ENCODE measurements at places on chromosomes 6 and 20. TPM values are rescaled to one million over a fixed set of nuclear protein-coding genes. Genes with fewer than 3 reads are reported as not detected.

- no peak for DNase-seq
These were observed 5.9 kb upstream of the TUBB2A start for GRCh38 chr6:3163248-3163594.

CD40 gene
- total RNA-seq: 3.6 TPM

- no peak for DNase-seq
These were observed 34.8 kb downstream of the CTNNBL1 start for GRCh38 chr20:37728635-37728983.

PAX1 gene
- total RNA-seq: not detected

SNAP25 gene
- 5.6 TPM for total RNA-seq

DNA sequence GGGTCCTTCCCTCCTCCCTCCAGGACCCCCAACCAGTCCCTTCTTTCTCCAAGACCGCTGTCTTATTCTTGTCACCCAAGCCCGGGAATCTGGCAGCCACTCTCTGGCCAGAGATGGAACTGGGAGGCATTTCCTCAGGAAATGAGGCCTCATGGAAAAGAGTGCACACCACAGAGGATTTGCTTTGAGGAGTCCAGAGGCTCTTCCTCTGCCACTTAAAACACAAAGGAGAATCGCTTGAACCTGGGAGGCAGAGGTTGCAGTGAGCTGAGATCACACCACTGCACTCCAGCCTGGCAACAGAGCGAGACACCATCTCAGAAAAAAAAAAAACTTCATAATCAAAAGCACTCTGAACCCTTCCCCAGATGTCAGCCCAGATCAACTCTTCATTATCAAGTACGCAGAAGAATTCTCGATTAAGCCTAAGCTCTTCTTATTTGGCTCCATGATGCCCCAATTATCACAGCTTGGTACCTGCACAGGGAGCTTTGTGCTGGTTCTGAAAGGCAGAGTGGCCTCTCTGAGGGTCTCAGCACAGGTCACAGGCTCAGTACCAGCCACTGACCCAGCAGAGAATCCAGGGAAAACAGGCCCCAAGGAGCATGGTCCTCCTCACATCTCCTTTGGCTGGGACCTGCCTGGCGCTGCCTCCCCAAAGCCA is 82.9 kb upstream of the MAFB start:
- DNase-seq: no peak

TMEM170B gene
- 1.0 TPM for total RNA-seq

GRCh38 chr20:9280666-9281065 is 211.8 kb downstream of the PLCB4 start:
- DNase-seq: no peak

DNA sequence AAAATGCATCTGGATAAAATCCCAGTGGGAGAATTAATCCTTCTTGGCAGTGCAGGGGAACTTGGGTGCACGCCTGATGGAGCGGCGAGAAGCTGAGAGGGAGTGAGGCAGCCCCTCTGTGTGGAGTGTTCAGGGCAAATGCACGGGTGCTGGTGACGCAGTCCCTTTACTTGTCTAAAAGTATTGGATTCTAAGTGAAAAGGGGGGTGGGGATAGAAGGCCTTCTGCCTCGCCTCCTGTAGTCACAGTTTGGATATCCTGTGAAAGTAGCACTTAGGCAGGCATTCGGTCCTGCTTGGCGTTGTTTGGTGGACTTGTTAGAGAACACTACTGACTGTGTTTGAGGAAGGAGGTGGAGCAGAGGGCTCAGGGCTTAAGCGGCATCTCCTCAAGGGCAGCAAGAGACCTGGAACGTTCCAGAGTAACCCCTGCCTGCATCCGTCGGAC is 39.3 kb downstream of the PHACTR3 start:
- no peak for DNase-seq

DNA sequence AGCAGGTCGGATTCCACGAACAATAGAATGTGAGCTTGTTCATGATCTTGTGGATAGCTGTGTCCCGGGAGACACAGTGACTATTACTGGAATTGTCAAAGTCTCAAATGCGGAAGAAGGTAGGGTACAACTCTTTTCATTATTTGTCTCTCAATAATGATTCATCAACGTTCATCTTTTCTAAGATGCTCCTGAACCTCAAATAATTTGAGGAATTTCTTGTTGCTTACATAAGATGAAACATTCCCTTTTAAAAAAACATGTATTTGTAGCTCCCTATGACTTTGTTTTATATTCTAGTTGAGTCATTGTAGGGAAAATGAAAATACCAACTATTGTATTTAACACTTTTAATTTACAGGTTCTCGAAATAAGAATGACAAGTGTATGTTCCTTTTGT is 17.0 kb downstream of the MCM8 start:
- no peak for DNase-seq

CRNKL1 gene
- total RNA-seq: 22.3 TPM

DNA sequence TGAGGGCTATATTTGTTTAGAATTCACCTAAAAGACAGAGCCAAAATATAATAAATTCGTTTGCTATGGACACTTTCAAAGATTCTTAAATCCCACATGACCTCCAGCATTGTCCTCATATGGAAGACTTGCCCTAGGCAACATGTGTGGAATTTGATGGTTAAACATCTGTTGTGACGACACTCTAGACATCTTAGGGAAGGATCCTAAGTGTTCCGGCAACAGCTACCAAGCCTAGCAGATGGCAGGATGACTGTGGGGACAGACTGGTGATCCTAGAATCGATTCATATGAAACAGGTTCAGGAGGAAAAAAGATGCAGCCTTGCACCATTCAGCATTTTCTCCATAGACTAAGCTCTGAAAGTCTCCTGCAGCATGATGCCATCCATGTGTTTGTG is 77.6 kb upstream of the BACH2 start:
- DNase-seq: no peak

DNA sequence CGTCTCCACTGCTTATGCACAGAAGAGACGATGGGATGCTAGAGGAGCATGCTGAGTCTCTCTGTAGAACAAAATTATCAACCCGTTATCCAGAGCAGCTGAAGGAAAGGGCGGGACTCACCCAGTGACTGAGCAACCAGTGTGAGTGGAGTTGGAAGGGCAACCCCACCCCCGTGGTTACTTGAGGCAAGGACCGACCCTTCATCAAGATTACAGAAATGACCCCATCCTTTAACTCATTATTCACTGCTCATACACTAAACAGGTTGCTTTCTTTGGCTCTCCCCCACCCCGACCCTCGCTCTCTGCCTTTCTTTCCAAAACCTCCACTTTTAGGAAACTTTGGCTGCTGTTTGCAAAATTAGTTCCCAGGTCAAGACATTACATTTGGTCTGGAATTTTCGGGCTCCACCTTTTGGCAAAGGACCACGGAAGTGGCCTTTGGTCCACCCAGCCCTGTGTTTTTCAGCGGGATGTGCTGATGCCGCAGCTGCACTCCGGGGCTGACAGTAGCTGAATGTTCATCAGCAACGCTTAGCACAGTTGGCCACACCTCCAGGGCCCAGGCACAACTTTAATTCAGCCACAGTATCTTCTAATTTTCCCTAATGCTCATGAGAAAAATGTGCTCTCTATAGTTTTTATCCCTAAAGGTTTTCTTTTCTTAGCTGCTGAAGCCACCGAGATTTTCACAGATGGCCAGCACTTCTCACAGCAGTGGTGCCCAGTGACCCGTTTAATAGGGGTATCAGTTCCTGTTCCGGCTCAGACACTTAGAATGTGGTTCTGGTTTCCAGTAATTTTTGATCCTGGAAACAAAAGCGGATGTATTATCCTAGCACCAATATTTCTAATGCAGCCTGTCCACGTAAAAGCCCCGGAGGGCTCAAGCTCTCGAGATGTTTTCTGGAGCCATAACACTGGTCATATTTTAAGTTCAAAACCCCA is 103.6 kb upstream of the NXT1 start:
- DNase-seq: no peak

- peak; percentile 46 for DNase-seq
These were observed 196.5 kb downstream of the GMPR start for GRCh38 chr6:16434885-16435284.

DNA sequence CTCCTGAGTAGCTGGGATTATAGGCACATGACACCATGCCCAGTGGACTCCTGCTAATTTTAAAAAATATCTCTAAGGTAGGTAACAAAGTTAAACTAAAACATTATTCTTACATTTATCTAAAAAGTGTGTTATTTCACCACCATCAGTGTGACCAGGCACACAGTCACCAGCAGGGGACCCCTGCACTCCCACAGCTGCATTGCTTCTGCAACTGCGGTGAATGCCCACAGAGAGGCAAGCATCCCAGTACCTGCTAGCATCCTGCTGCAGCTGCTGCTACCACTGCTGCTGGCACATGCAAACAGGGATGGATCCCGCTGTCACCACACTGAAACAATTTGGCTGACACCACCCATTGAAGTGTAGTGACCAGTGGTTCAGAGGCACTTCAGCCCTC is 21.9 kb upstream of the EPB41L2 start:
- DNase-seq: no peak

- DNase-seq: no peak
These were observed 112.8 kb upstream of the JARID2 start for GRCh38 chr6:15132854-15133670.

GNAS-AS1 gene
- total RNA-seq: 2.5 TPM
